ENCODE measurements at places on chromosomes 4 and X. TPM values are rescaled to one million over a fixed set of nuclear protein-coding genes. Genes with fewer than 3 reads are reported as not detected.

The DOK7 gene
- polyA plus RNA-seq, result 0.31 TPM

The C4orf50 gene
- polyA plus RNA-seq, result not detected

The TMEM144 gene
- polyA plus RNA-seq, result 6.3 TPM

The MGAT4D gene
- polyA plus RNA-seq, result not detected

The GABRB1 gene
- polyA plus RNA-seq, result 0.33 TPM

The SLC34A2 gene
- 333 TPM for polyA plus RNA-seq

The P2RY4 gene
- polyA plus RNA-seq, result 0.40 TPM

The FGF2 gene
- polyA plus RNA-seq, result 8.9 TPM

The FAM47E gene
- 5.6 TPM for polyA plus RNA-seq

The VCX3A gene
- 0.44 TPM for polyA plus RNA-seq

The FOXR2 gene
- polyA plus RNA-seq, result not detected

The SNCA gene
- polyA plus RNA-seq, result 50.8 TPM

The EOLA2 gene
- polyA plus RNA-seq, result 24.3 TPM

The SLBP gene
- polyA plus RNA-seq, result 68.3 TPM

The FMR1NB gene
- 0.15 TPM for polyA plus RNA-seq

The MAGEC3 gene
- 1.6 TPM for polyA plus RNA-seq

The BLTP1 gene
- 134 TPM for polyA plus RNA-seq

The CXorf65 gene
- polyA plus RNA-seq, result not detected

The FGFBP1 gene
- polyA plus RNA-seq, result 0.18 TPM

The KLF8 gene
- 19.6 TPM for polyA plus RNA-seq

The RGN gene
- 14.9 TPM for polyA plus RNA-seq

The CXCL1 gene
- 1.4 TPM for polyA plus RNA-seq

The JCHAIN gene
- 2.2 TPM for polyA plus RNA-seq

The SMIM10L2A gene
- 9.6 TPM for polyA plus RNA-seq

The NAP1L3 gene
- polyA plus RNA-seq, result 25.4 TPM

The HELT gene
- polyA plus RNA-seq, result not detected

The MSX1 gene
- polyA plus RNA-seq, result 1.6 TPM

The TLR8 gene
- polyA plus RNA-seq, result 0.60 TPM

The RIPPLY1 gene
- 0.56 TPM for polyA plus RNA-seq

The DIPK2B gene
- polyA plus RNA-seq, result 30.4 TPM

The AKAP4 gene
- not detected for polyA plus RNA-seq

The DUX4 gene
- not detected for polyA plus RNA-seq

The SUPT20HL2 gene
- polyA plus RNA-seq, result not detected

The EREG gene
- 0.23 TPM for polyA plus RNA-seq

The INTU gene
- polyA plus RNA-seq, result 22.8 TPM

The HDAC6 gene
- 175 TPM for polyA plus RNA-seq

The SPOCK3 gene
- polyA plus RNA-seq, result 2.6 TPM

The BEX2 gene
- polyA plus RNA-seq, result 36.8 TPM

The PDLIM3 gene
- polyA plus RNA-seq, result 33.2 TPM

The SYN1 gene
- 4.8 TPM for polyA plus RNA-seq

The NALF2 gene
- 0.16 TPM for polyA plus RNA-seq

The BRS3 gene
- not detected for polyA plus RNA-seq

The VCX2 gene
- polyA plus RNA-seq, result not detected

The AKAP14 gene
- polyA plus RNA-seq, result 3.8 TPM

The NHS gene
- 7.2 TPM for polyA plus RNA-seq
